Activated CD8-positive, alpha-beta memory T cell treated with anti-CD3 and anti-CD28 coated beads for 1 hour (primary cell): ENCODE measurements at places on chromosomes 4 and X.

- no peak for DNase-seq
Measured at GRCh38 chr4:79833857-79834256, 239.2 kb downstream of the ANTXR2 start.

DNA sequence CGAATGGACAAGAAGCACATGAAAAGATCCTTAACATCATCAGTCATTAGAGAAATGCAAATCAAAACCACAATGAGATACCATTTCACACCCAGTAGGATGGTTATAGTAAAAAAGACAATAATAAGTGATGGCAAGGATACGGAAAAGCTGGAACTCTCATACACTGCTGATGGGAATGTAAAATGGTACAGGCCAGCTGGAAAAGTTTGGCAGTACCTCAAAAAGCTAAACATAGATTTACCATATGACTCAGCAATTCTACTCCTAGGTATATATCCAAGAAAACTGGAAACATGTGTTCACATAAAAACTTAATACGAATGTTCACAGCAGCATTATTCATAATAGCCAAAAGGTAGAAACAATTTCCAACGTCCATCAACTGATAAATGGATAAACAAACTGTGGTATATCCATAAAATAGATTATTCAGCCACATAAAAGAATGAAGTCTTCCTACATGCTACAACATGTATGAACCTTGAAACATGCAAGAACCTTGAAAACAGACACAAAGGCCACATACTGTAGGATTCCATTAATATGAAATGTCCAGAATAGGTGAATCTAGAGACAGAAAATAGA is 11.9 kb downstream of the RPS6KA3 start:
- DNase-seq, result no peak

- no peak for DNase-seq
Measured at GRCh38 chrX:77962068-77962902, 7.2 kb downstream of the PGAM4 start.

DNA sequence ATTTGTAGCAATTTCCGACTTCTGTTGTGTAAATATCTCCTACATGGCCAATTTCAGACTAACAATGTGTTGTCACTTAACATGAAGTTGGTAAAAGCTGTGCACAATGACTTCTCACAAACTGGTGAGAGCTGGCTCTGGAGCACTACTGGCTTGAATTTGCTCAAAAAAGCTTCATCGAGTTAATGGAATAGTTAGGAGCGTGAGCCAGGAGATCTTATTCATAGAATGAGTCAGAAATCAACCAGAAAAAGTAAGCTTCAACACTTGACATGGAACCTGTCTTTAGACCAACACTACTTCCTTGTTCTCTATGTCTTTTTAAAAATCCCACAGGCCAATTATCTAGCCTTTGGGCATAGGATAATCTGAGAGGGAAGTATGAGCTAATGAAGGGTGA is 7.9 kb upstream of the CHRDL1 start:
- DNase-seq, result no peak

DNA sequence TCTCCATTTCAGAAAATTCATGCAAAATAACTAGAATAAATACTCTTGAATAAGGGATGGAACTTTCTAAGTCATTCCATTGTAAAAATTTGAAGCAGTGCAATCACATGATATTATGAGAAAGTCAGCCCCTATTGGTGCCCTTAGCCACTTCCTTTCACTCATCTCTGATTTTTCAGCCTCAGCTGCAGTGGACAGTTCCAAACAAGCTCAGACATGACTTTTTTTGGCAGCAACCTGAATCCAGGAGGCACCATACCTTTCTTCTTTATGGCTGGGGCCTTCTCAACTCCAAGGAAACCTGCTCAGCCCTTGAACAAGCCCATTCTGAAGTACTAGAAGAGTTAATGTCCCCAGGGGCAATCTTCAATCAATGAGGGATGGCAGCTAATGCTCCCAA is 40.5 kb downstream of the MAPK10 start:
- DNase-seq, result no peak

DNA sequence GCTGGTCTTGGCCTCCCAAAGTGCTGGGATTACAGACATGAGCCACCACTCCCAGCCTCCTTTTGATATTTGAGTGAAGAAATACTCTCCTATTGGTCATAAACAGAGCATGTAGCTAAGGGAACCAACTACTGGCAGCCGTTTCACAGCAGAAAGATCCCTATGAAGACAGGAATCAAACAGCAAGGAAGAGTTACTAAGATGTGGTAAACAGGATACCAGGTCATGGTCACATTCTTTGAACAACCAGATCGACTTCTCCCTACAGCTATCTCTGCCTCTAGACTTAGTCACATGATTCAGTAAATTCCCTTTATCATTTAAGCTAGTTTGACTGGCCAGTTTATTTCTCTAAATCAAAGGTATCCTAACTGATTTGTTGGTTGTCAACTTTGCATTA is 9.0 kb upstream of the HNRNPD start:
- DNase-seq, result no peak
